ENCODE measurements at places on chromosomes 3 and 15.

DNA sequence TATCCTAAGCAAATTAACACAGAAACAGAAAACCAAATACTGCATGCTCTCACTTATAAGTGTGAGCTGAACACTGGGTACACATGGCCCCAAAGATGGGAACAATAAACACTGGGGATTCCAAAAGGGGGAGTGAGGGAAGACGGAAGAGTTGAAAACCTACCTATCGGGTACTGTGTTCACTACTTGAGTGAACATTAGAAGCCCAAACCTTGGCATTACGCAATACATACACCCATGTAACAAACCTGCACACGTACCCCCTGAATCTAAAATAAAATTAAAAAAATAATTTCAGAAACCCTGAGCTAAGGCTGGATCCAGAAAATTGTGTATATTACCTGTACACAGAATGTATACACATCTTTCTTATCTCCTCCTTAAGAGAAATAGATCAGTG, 42.8 kb upstream of the C3orf70 start:
- DNase-seq, result no peak

DNA sequence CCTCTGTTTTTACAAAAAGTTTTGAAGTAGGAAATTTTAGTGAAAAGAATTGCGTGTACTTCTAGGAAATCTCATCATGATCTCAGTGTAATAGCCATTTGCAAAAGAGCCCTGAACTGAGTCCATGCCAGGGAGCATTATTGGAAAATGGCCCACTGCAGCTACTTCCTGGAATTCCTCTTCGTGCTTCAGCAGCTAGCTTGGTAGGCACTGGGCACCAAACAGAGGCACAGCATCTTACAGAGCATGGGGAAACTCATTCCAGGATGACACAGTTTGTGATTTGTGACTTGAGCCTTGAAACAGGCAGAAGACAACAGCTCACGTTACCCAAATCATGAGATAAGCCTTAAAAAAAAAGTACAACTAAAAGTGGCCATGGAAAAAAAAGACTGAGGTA, 179.1 kb downstream of the WDR72 start:
- DNase-seq, result no peak

GRCh38 chr15:78944669-78945407, at the start of gene CTSH:
TSS of gene CTSH (minus strand) at chr15:78945046. CDS start at chr15:78944981, 65 bp downstream.
- peak; percentile 27 for DNase-seq

GRCh38 chr3:61808526-61808925, 247.2 kb downstream of the PTPRG start:
- DNase-seq, result no peak

- DNase-seq, result no peak
Observed at GRCh38 chr3:187721055-187721454, 18.7 kb upstream of the RTP2 start.

GRCh38 chr3:99242271-99242670, 340.8 kb upstream of the DCBLD2 start:
- no peak for DNase-seq

GRCh38 chr3:38126121-38126892, 10.6 kb downstream of the ACAA1 start:
- no peak for DNase-seq

- no peak for DNase-seq
Observed at GRCh38 chr15:38149315-38149714, 103.3 kb upstream of the SPRED1 start.

- peak; percentile 32 for DNase-seq
Observed at GRCh38 chr3:27712136-27713077, 9.7 kb downstream of the EOMES start.

DNA sequence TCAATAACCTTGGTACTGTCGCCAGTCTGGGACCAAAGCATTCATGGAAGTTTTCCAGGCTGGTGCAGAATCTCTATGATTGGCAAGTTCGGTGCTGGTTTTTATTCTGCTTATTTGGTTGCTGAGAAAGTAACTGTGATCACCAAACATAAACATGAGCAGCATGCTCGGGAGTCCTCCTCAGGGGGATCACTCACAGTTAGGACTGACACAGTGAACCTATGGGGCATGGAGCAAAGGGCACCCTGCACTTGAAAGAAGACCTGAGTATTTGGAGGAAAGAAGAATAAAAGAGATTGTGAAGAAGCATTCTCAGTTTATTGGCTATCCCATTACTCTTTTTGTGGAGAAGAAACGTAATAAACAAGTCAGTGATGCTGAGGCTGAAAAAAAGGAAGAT, 19.1 kb upstream of the EIF2B5 start:
- no peak for DNase-seq

- peak; percentile 41 for DNase-seq
Observed at GRCh38 chr15:74889883-74890664, at the start of gene MPI. TSS of gene MPI (plus strand) at chr15:74890042. CDS start at chr15:74890074, 32 bp downstream.

DNA sequence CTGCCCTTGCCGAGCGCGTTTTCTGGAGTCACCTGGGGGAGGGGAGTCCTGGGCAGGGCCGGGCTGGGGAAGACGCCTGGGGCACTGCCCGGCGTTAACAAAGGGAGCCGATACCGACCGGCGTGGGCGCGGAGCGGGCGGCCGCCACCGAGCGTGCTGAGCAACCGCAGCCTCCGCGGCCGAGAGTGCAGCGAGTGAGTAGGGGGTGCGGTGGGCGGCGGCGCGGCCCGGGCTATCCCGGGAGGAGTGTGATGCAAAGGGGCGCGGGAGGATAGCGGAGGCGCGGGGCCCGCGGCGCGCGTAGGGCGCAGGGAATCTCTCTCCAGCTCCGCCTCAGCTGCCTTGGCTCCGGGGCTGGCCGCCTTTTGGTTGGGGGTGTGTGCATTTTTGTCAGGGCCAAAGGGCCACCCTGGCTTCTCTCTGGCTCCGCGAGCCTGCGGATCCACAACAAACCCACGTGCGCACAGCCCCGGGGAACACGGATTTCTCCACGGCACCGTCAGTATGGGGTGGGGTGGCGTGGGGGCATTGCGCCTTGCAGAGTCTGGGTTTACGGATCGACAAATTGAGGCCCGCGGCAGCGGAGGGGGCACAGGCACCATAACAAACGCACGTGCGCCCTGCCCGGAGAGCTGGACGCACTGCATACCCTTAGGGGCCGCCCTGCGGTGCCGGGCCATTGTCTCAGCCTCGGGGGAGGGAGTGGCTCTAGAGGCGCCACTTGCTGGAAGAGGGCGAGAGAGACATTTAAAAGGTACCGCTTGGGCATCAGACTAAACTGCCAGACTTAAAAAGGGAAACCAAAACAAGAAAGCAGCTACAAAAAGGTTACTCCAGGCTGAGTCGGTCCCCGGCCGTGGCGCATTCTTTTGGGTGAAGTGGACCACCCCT, 560 bp downstream of the ST6GAL1 start:
- no peak for DNase-seq

- DNase-seq, result no peak
Observed at GRCh38 chr3:138609898-138610266, 1.3 kb downstream of the FAIM start.

- peak; percentile 91 for DNase-seq
Observed at GRCh38 chr3:187567661-187568121, 102.5 kb downstream of the SST start.

GRCh38 chr3:64266065-64266931, 41.0 kb upstream of the PRICKLE2 start:
- DNase-seq, result peak; percentile 75

DNA sequence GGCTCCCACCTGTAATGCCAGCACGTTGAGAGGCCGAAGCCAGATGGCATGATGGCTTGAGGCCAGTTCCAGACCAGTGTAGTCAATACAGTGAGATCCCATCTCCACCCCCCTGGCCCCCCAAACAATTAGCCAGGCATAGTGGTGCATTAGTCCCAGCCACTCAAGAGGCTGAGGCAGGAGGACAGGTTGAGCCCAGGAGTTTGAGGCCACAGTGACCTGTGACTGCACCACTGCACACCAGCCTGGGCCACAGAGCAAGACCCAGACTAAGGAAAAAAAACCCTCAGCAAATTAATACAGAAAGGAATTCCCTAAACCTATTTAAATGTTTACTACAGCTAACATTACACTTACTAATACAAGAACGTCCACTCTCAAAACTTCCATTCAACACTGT, 424.6 kb downstream of the SHQ1 start:
- no peak for DNase-seq

- peak; percentile 27 for DNase-seq
Observed at GRCh38 chr3:184289426-184289938, 9.6 kb upstream of the PSMD2 start.

- no peak for DNase-seq
Observed at GRCh38 chr3:52248816-52249547, 3.4 kb downstream of the PPM1M start.

- DNase-seq, result no peak
Observed at GRCh38 chr3:81352867-81353266, 408.6 kb downstream of the GBE1 start.
